Fibroblast of skin of left quadriceps (primary cell): ENCODE measurements at places on chromosomes 13 and 19.
A peak's percentile ranks its signal among the peaks of the same experiment; 100 is the strongest.

DNA sequence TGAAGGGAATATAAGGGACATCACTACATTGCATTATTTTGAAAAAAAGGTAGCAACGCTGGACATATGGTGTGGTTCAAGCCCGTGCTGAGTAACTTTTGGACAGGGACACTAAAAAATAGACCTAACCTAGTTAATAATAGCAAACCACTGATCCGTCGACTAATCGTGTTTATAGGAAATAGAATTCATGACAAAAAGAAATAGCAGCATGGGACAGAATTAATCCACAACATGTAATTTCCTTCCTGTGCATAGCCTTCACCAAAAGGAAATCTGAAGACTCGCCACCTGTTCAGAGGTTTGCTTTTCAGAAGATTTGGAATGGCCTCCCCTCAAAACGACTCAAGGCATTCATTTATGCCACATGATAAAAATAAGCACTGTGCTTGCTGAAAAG, 128.7 kb downstream of the FGF14 start:
- no peak for DNase-seq

DNA sequence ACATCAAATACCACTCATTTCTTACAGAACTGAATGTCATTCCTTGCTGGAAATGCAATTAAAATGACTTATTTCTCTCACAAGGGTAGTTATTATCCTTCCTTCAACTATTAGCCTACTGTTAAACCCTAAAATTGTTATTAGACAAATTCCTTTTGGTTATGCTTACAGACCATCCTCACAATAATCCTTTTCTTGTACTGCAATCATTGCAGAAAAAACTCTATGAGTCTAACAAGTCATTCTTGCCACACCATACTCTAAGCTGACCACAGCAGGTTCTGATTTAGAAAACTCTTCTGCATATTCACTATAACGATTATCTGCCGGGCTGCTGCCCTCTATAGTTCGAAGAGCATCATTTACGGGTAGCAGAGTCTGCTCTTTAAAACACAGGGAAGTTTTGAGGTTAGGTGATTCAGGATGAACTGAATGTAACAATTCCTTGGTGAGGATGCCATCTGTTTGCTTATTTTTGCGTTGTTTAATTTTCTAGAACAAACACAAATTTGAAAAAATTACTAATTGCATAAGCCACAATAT, 38.2 kb downstream of the MTMR6 start:
- DNase-seq = peak; percentile 20

DNA sequence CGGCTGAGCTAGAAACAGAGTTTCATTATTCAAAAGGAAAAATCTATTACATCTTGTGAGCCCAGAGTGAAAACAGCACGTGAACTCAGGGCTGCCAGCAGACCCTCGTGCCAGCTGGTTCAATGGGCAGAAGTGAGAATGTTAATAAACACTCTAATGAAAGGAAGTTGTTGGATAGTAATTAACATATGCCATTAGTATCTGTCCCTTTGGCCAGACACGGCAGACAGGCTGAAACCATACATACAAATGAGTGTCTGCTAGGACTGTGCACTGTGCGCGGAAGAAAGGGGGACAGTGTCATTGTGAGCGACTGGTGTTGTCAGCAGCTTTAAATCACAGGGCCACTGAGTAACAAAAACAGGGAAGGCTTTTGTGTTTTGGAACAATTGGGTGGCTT, 121.9 kb upstream of the TSC22D1 start:
- no peak for DNase-seq

DNA sequence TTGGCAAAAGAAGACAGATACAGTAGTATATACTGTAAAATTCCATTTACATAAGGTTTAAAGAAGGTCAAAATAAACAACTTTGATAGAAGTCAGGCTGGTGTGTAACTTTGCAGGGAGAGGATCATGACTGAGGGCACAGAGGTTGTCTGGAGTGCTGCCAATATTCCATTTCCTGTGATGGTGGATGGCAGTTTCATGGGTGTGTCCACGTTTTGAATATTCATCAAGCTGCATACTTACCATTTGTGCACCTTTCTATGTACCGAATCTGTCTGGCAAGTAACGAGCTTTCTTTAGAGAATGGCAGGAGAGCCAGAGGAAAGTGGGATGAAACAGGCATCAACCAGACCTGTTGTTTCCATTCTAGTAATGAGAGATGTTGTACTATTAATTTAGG, 420.5 kb upstream of the HTR2A start:
- no peak for DNase-seq

DNA sequence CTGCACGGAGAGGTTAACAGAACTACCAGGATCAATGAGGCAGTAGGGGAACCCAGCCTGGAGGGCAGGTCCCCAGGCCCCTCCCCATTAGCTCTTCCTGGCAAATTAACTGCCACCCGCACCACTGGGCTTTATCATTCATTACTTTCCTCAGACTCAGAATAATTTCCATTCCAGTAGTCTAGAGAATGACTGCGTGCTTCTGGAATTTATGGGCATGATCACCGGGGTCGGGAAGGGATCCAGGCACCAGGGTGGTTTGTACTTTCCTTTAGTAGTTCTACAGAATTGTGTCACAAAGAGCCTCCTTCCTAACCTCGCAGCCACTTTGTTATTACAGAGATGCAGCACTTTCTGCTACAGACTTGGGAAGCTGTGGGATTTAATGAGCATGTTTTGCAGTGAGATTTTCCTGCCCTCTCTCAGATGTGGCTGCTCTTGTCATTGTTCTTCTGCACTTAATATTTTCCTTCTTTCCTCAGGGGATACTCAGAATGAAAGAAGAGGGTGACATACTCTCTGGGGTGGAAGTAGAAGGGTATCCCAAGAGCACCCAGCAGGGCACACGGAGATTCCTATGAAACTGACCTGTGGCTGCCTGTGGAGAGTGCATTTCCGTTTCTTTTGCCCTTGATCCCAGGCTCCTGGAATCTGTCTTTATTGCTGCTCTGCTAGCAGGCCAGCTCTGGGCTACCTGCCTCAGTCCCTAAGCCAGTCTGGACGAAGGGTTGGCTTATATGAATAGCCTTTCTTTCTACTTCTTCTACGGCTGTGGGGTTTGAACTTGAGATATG, 285.0 kb upstream of the SLC10A2 start:
- DNase-seq = peak; percentile 40

DNA sequence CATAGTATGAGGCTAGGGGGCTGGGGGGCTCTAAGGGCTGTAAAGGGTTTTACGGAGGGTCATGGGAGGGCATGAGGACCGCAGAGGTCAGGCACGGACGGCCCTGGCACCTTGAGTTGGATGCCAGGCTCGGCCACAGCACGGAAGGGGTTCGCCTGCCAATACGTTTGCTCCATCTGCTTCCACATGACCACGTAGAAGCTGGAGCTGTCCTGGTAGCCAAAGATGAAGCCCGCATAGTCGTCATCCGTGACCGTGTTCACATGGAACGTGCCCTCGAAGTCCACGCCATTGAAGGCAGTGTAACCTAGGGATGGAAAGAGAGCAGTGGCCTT, 6.4 kb downstream of the COMP start:
- DNase-seq = no peak

DNA sequence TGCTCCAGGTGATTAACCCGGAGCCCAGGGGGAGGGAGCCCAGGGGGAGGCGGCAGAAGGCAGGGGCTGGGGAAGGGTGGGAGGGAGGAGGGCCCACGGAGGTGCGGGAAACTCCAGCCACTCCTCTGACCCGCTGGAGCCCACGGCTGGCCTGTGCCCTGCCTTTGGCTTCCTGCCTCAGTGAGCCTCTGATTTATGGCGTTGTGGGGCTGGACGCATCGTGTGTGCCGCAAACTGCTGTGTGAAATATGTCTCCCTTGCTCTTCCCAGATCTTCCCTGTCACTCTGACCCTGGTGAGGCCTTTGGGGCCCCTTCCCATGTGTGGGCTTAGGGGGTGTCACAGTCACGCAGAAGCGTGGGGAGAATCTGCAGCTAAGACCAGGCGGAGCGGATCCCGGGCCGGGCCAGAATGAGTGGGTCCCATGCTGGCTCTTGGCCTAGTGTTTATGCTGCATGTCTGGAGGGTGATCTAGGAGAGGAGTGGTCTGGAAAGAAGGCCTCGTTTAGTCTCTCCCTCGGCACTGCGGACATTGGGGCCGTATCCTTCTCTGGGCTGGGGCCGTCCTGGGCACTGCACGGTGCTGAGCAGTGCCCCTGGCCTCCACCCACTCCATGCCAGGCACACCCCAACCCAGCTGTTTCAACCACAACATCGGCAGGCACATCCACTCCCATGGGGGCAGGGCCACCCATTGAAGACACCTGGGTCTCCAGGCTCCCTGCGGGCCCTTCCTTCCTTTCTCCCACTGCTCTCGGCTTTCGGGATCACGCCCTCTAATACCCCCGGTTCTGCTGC, 123.0 kb downstream of the KDM4B start:
- no peak for DNase-seq

DNA sequence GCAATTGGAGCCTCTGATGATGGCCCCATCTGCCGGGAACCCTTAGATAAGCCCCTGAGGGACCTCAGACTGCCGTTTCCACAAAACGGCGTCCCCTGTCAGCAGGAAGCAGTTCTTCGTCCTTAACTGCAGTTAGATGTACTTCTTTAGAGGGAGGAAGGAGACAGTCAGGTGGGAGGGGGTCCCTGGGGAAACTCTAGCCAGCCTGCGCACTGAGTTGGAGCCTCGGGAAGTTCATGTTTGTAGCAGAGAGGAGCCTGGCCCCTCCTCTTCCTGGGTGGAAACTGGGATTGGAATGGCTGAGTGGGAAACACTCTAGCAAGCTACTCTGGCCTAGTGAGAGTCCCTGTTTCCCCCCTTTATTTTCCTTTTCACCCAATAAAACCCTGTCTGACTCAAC, 612.4 kb downstream of the PCDH9 start:
- no peak for DNase-seq

- no peak for DNase-seq
Observed at GRCh38 chr19:37905946-37906868, at the start of gene WDR87. Gene WDR87, minus strand, starts transcription at chr19:37906594. Its CDS starts 8,355 bp downstream, at chr19:37898239.

DNA sequence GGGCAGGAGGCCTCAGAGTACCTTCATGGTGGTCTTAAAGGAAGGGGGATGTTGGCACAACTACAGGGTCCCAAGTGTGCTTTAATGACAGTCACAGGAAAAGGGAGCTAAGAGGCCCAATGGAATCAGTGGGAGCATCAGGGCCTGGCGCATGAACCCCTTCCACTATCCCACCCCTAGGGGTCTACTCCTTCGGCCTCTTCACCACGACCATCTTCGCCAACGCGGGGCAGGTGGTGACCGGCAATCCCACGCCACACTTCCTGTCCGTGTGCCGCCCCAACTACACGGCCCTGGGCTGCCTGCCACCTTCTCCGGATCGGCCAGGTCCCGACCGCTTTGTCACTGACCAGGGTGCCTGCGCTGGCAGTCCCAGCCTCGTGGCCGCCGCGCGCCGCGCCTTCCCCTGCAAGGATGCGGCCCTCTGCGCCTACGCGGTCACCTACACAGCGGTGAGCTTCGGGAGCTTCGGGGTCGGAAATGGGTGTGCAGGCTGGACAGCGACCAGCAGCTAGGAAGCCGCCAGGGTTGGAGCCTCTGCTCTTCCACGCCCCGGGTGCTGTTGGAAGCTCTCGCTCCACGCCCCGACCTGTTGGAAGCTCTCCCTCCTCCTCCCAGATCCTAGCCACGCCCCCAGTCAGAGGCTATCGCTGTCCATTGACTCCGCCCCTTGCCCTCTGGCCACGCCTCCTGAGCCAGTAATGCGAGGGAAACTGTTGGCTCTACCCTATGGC, 6.0 kb downstream of the PLPPR2 start:
- no peak for DNase-seq
